ENCODE measurements at places on chromosomes 1 and 21. TPM values are rescaled to one million over a fixed set of nuclear protein-coding genes. Genes with fewer than 3 reads are reported as not detected.

The KLHDC9 gene
- 1.8 TPM for polyA plus RNA-seq

DNA sequence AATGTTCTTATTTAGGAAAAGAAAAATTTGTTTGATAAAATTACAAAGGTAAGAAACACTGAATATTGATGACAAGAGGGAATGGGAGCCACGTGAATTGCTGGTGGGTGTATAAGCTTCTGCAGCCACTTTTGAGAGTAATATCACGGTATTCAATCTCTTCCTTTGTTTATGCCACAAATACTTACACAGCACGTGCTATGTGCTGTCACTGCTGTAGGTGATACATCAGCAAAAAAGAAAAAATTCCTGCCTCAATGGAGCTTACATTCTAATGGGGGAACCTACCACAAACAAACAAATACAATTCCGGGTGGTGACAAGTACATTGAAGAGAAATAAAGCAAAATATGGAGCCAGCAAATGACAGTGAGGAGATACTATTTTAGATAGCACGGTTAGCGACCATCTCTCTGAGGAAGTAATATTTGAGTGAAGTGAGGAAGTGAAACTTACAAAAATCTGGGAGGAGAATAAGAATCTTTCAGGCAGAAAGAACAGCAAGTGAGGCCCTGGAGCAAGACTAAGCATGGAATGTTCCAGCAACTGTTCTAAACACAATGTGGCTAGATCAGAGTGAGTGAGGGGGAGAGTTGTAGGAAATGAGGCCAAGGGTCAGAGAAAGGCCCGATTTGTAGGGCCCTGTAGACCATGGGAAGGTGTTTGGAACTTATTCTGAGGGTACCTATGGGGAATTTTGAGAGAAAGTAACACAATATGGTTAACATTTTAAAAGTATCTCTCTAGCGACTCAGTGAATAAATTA is 2.6 kb upstream of the FCRLB start:
- DNase-seq = no peak

DNA sequence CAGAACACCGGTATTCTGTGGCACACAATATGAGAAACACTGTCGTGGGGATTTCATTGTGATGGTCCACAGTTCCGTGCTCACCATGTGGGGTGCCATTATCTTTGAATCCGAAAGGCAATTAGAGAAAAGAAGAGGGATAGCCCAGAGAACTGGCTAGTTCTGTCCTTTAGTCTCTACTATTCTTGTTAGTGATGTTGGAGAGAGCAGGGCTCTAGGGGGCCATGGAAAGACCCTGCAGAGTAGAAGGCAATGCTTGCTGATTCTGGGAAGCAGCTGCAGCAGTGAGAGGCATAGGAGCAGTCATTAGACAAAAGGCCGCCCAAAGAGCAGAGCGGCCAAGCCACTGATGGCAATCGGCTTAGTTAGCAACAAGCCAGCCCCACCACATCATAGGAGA is 146.3 kb downstream of the TSEN15 start:
- DNase-seq = no peak

The TCHH gene
- polyA plus RNA-seq = 0.04 TPM

GRCh38 chr1:6263716-6264115 is 2.8 kb upstream of the GPR153 start:
- DNase-seq = no peak

The PGLYRP3 gene
- not detected for polyA plus RNA-seq

DNA sequence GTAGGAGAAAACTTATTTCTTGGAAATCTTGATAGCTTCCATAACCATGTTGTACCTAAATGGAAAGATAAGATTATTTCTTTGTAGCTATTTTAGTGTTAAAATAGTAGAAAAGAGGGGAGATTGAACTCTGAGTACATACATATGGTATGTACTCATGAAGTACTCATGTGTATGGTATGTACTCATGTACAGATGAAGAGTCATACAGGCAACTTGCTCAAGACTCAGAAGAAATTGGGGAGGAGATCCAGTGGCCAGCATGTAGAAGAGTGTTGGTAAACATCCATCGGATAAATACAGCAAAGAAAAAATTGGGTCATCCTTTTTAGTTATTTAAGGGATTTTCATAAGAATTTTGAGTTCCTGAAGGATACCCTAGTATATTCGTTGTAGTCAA is 29.0 kb downstream of the MDM4 start:
- no peak for DNase-seq

All from foreskin keratinocyte (primary cell).